COR-L47 (cell line): ENCODE measurements at places on chromosomes 16 and 17.

- no peak for DNase-seq
Observed at GRCh38 chr17:8857919-8858318, 9.6 kb downstream of the PIK3R6 start.

GRCh38 chr17:2776589-2777241 lies 19.5 kb upstream of the RAP1GAP2 start:
- DNase-seq: peak; percentile 46

- DNase-seq: no peak
Observed at GRCh38 chr16:30948667-30949649, at the start of gene ORAI3. TSS of gene ORAI3 (plus strand) at chr16:30949068. CDS start at chr16:30949290, 222 bp downstream.

DNA sequence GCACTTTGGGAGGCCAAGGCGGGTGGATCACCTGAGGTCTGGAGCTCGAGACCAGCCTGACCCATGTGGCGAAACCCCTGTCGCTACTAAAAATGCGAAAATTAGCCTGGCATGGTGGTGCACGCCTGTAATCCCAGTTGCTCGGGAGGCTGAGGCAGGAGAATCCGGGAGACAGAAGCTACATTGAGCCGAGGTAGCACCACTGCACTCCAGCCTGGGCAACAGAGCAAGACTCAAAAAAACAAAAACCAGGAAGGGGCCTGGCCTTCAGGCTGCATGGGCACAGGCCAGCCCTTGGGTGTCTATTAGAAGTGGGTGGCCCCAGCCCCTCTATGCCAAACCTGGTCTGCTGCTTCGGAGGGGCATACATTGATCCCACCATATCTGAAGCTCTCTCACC lies 56.0 kb downstream of the PSMD12 start:
- no peak for DNase-seq

DNA sequence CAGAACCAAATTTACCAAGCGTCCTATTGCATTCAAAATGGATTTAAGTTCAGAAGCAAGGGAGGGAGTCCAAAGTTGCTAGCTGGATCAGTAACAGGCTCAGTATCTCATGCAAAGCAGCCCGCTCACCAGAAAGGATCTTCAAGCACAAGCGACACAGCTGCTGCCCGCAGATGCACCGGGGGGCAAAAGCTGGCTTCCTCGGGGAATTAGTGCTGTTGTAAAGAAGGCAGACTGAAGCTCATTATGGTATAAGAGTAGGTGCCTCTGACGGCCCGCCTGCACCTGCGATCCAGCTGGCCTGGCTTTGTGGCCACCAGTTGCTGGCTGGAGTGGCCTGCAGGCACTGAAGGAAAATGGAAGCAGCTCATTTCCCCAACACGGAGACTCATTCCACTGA lies 128.4 kb upstream of the RCVRN start:
- DNase-seq: no peak

GRCh38 chr17:5943982-5944381 lies 126.2 kb upstream of the WSCD1 start:
- DNase-seq: peak; percentile 18

DNA sequence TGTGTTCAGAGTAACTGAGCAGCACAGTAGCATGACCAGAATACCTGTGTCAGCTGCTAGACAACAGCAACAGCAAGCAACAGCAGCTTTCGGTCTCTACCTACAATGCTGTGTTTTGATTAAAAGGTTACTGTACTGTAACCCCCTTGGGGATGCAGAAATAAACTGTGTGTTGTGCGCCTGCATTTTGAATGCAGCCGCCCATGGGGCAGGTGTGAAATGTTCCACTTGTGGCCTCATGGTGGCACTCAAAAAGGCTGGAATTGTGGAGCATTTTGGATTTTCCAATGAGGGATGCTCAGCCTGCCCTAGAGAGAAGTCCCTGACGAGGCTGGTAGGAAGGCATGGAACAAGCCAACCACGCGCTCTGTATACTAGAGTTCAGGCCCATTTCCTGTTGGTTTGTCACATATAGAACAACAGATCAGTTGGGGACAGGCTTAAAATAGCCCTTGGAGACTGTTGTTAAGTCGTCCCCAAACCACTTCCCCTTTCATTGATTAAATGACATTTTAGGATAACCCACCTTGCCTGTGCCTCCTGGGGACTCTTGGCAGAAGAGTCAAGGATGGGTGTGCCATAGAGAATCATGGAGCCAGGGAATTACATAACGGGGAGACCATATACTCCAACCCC lies 27.1 kb downstream of the SCPEP1 start:
- peak; percentile 7 for DNase-seq

- DNase-seq: no peak
Observed at GRCh38 chr16:53484542-53484941, 18.5 kb downstream of the AKTIP start.

DNA sequence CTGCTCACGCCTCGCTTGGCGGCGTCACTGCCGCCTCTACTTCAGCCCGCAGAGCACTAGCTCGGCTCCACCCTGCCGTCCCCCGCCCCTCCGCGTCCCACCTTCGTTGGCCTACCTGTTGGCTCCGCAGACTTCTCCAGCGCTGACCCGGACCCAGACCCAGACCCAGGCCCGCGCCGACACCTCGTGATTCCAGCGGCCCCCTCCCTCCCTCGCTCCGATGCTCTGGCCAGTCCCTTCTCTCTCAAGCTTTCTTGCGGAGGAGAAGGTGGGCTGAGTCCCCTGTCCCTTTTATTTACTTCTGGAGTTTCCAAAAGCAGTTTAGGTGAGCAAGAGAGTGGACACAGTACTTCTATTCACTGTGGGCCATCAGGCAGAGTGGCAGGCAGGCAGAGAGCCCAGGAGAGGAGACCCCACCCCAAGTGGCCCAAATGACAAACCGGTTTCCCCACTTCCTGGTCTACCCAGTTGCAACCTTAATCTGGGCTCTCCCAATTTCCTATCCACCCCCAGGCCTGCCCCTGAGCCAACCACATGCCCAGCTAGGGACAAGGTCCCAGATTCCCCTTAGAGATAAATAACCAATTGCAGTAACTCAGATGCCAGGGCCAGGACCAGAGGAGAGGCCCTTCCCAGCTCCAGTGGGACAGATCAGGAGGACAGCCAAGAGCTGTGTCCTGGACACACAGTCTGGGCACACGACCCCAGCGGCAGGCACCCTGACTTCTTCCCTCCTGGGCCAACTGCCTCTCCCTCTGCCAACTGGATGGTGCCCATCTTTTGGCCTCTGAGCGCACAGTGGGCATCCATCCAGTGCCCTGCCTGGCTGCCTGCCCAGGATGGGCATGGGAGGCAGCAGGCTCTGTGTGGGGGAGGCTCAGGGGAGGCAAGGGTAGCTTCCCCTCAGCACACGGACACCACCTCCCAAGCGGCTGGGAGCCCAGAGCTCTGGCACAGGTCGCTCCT lies 1.2 kb upstream of the SRCIN1 start:
- no peak for DNase-seq
